ENCODE measurements at places on chromosomes 5 and 9. TPM values are rescaled to one million over a fixed set of nuclear protein-coding genes. Genes with fewer than 3 reads are reported as not detected.

The PBX3 gene
- total RNA-seq: 25.4 TPM

The ERCC8 gene
- total RNA-seq: 25.6 TPM

The IFNA17 gene
- total RNA-seq: not detected

The PLEKHG4B gene
- total RNA-seq: 2.3 TPM

The CCL19 gene
- not detected for total RNA-seq

The ROPN1L gene
- 0.84 TPM for total RNA-seq

GRCh38 chr9:87592554-87593358 lies 95.1 kb downstream of the DAPK1 start:
- DNase-seq: peak; percentile 57

- DNase-seq: no peak
Measured at GRCh38 chr9:132957805-132958204, 13.4 kb upstream of the TSC1 start.

DNA sequence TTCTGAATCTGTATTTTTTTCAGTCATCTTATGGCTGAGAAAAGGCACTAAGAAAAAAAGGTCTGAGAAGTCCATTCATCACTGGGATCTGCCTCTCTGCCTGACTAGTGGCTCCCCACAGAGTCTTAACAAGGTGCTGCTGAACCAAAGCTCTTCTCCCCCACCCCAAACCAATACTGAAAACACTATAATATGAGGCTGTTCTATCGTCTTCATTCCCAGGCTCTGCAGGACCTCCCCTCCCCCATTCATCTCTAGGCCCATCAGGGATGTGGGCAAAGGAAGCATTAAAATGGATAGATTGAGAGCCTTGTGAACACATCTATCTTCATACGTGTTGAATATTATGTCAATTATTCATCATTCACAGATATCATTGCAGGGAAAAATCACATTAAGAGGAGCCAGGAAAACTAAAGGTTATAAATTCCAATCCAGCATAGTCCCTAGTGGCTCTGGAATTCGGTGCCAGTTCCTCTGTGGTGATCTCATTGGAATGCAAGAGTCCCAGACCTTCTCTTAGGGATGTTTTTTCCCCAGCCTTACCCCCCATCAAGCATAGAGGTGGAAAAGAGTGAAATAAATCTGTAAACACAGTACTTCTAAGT lies 44.3 kb upstream of the GPR151 start:
- peak; percentile 1 for DNase-seq

- DNase-seq: no peak
Measured at GRCh38 chr9:26760675-26761074, 131.9 kb downstream of the CAAP1 start.

DNA sequence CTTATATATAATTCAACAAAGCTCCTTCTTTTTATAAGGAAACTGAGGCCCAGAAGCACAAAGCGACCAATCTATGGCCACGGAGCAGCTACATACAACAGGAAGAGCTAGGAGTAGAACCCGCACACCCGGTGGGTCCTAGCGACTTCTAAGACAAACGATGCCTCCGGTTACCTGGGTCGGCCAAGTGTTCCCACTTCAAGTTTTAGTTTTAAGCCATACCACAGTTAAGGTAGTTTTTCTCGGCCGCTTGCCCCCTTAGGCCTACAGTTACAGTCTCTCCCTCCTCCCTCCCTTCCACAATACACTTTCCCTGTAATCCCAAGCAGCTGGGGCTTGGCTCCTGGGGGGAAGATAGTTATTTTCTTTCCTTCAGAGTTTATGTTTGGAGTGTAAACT lies 533 bp downstream of the SREK1IP1 start:
- no peak for DNase-seq

All from RPMI7951 (cell line).